ENCODE measurements at places on chromosomes 7 and 10. TPM values are rescaled to one million over a fixed set of nuclear protein-coding genes. Genes with fewer than 3 reads are reported as not detected.

The FBXW4 gene
- total RNA-seq = 70.7 TPM

GRCh38 chr10:103897241-103897774 is 20.7 kb downstream of the STN1 start:
- DNase-seq = no peak

The SKIDA1 gene
- 15.3 TPM for total RNA-seq

GRCh38 chr7:14446829-14447228 is 455.7 kb downstream of the DGKB start:
- no peak for DNase-seq

DNA sequence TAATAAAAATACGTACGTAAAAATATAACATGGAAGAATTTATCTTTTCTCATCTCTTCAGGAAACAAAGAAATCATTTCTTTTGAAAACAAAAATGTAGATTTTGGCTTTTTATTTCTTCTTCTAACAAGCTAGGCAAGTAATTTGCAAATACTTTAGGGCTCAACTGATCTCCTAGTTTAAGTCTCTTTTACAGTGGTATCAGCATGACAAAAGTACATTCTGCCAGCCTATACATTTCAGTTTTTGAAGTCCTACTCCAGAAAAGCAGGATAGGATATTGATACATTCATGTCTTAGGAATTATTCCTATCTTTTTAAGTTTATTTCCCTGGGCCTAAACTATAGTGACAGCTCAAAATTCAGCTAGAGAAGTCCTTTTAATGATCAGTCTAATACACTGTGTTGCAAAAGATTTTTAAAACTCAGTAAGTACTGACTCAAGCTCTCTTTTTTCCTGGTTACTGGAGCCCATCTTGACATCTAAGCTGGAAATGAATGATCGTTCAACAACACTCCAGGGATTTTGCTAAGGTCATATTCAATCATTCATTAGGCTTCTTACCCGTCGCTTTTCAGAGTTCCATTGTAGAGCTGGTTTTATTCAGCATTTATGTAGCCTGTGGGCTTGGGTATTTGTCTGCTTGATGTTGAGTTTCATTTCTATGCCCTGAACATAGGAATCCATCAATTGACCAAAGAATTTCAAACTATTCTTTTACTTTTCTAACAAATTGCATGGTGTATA is 12.2 kb upstream of the FAM53B start:
- DNase-seq = no peak

- DNase-seq = no peak
Measured at GRCh38 chr10:13099144-13099665, 758 bp upstream of the OPTN start.

DNA sequence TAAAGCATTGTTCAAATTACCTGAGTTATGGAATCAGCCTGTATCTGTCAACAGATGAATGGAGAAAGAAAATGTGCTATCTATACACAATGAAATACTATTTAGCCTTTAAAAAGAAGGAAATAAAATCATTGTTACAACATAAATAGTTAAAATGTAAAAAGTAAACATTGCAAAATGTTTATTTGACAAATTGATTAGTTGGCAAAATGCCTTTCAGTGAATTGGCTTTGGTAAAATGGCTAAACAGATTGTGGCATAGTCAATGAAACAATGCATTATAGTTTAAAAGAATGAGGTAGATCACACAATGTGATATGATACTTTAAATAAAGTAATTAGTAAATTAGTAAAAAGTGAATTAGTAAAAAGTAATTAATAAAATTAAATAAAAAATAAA is 204.8 kb upstream of the MAGI2 start:
- DNase-seq = no peak

- no peak for DNase-seq
Measured at GRCh38 chr10:127903789-127904188, 3.1 kb upstream of the PTPRE start.

DNA sequence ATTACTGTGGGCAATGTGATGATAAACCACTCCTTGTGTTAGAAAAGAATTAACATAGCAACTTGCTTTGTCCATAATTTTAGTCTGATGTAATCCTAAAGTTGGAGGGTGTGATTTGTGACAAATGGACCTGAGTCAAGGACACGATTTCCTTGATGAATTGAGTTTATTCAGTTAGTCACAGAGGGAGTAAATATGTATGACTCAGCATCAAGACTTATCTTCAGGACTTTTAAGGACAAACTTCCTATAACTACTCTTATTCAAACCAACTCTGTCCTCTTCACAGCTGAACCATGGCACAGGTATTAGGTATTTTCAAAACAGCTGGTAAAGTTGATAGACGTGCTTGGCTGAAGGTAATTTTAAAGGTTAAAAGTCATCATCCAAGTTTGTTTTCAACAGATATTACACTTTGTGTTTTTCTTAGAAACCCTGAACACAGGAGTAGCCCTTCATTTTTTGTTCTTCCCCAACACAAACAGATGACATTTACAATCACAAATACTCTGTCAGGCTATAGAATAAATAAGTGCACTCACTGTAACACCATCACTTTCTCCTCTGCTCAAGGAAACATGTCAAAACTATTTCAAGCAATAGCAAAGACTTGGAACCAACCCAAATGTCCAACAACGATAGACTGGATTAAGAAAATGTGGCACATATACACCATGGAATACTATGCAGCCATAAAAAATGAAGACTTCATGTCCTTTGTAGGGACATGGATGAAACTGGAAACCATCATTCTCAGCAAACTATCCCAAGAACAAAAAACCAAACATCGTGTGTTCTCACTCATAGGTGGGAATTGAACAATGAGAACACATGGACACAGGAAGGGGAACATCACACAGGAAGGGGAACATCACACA is 54.5 kb downstream of the COA1 start:
- DNase-seq = no peak

The ADAM12 gene
- 1.8 TPM for total RNA-seq

The OPN1SW gene
- not detected for total RNA-seq

The MBL2 gene
- total RNA-seq = not detected

- DNase-seq = no peak
Measured at GRCh38 chr10:78851647-78852046, 217.1 kb upstream of the ZMIZ1 start.

The PTPRN2 gene
- total RNA-seq = 9.4 TPM

The ZNF853 gene
- 13.7 TPM for total RNA-seq

GRCh38 chr10:36181426-36182178 is 539.5 kb upstream of the FZD8 start:
- no peak for DNase-seq

The SFTPD gene
- 0.40 TPM for total RNA-seq

DNA sequence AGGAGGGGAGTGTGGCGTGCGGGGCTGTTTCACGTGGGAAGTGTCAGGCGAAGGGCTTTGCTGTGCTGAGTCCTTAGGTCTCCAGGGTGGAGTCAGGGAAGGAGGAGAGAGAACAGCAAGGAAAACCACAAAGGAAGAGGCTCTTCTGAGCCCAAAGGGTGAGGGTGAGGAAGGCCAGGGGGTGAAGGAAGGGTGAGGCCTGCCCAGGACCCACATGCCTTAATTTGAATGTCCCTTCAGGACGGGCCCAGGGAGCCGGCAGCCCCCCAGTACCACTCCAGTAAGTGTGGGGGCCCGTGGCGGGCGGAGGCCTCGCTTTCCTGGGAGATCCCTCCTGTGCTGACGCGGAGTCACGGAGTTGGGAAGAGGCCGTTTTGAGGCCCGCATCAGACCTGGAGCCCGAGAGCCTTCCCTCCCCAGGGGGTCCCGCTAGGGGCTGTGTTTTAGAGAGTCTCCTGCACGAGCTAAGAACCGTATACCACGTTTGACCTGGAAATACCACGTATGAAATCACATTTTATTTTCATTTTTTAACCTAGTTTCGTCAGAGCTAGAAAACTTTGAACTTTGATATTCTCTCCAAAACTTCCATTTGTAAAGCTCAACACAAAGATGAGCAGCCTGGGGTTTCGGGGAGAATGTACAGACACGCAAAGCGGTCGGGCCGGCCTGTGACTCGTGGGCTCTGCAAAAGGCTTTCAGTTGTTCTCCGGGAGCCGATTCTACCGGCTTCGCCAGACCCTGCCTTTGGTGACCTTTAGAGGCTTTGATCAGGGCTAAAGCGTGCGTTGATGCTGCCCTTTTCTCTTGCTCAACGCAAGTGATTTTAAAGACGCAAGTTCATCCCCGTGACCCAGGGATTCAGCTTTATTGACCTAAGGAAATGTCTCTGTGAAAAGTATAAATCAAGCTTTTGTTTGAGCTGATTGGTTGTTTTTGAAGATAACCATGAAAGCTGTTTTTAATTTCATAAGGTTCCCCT is 23.6 kb upstream of the TTYH3 start:
- no peak for DNase-seq

GRCh38 chr10:24390746-24391145 is 181.8 kb downstream of the KIAA1217 start:
- DNase-seq = no peak

GRCh38 chr10:47441938-47442337 is 42.0 kb downstream of the ANXA8 start:
- DNase-seq = no peak

The MLLT10 gene
- total RNA-seq = 55.7 TPM

DNA sequence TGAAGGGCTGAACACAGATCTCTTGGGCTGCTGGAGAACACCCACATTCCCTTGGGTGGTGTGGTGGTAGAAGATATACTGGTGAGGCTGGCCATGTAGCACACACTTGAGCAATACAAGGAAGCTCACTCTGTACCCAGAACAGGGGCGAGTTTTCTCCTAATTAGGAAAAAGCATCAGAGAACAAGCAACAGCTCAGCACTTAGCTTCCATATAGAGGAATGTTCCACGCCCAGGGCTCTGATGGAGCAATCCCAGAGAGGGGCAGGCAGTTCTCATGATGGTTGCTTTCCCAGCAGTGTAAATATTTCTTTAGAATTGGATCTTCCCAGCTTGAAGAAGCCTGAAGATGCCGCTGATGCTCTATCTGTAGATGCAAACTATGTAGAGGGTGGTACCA is 21.0 kb upstream of the PNLIP start:
- no peak for DNase-seq

- DNase-seq = no peak
Measured at GRCh38 chr7:24896031-24896501, 83.9 kb downstream of the OSBPL3 start.

The TMEM72 gene
- total RNA-seq = 1.5 TPM

DNA sequence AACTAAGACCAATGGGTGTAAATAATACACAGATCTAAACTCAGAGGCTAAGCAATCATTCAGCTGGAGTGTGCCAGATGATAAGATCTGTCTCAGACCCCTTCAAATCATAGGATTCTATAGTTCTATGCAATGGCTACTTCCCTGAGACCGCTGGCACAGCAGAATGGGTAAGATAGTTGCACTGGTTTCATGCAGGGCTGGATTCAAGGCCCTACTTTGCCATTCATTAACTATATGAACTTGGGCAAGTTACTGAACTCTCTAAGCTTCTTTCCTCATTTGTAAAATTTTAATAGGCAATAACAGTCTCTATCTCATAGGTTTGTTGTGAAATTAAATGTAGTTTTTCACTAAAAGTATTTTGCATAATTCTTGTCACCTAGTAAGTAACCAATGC is 62.0 kb downstream of the TFEC start:
- DNase-seq = no peak

The LYZL1 gene
- total RNA-seq = not detected

GRCh38 chr10:133166828-133167692 is 7.0 kb downstream of the KNDC1 start:
- no peak for DNase-seq

DNA sequence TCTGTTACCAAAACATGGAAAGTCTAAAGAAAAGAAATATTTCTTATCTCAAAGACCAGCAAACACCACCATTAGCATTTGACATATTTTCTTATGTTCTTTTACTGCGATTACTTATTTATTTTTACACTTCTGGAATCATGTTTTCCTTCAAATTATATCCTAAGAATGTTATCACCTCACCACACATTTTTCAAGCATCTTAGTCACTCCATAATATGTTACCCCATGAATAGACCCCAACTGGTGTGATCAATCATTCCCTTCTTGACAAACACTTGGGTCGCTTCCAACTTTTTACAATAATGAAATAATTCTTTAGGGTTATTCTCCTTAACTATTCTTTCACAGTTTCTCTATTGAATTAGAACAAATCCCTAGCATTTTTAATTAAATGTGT is 67.4 kb downstream of the AMPH start:
- DNase-seq = no peak

The MKX gene
- 0.31 TPM for total RNA-seq

DNA sequence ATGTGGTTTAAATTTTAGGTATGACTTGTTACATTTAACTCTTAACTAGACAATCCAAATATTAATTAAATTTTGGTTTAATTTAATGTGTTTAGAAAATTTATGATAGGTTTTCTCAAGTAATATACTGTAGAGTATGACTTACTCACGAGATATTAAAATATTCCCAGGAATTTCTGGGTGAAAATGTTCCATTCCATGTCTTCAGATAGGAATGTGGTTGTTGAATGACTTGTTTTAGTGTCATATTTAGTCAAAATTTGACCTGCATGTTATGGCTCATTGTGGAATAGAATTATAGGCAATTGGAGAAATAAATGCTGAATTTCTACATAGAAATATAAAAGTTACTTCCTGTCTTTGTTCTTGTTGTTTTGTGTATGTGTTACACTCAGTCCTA is 46.7 kb downstream of the SHOC2 start:
- DNase-seq = no peak

The SLC16A12 gene
- total RNA-seq = 16.1 TPM

The JCAD gene
- 15.8 TPM for total RNA-seq

DNA sequence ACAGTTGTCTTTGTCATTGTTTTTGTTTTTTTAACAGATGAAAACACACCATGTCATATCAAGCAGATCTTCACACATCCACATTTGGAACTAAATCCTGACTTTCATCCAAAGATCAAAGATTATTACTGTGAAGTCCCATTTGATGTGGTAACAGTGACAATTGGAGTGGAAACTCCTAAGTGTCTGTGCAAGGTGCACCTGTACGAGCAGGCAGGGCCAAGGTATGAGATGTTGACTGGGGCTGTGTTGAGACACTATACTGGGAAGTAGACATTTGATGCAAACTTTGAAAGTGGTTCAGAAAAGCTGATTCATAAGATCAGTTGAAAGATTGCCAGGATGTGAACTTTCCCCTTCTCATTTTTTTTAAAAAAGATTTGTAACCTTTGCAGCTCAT is 152.3 kb downstream of the CPED1 start:
- no peak for DNase-seq

GRCh38 chr7:100623951-100624824 is 11.8 kb downstream of the MOSPD3 start:
- no peak for DNase-seq

The SHTN1 gene
- total RNA-seq = 46.9 TPM

- DNase-seq = no peak
Measured at GRCh38 chr7:141697211-141697871, 4.6 kb downstream of the DENND11 start.

- DNase-seq = no peak
Measured at GRCh38 chr10:106217627-106218026, 946.9 kb downstream of the SORCS1 start.

GRCh38 chr7:43143918-43144589 is 31.6 kb downstream of the HECW1 start:
- no peak for DNase-seq

- no peak for DNase-seq
Measured at GRCh38 chr7:36264913-36265516, 112.0 kb downstream of the EEPD1 start.
